Large intestine (tissue), 12 donors: ENCODE measurements at places on chromosomes 7 and 10.

DNA sequence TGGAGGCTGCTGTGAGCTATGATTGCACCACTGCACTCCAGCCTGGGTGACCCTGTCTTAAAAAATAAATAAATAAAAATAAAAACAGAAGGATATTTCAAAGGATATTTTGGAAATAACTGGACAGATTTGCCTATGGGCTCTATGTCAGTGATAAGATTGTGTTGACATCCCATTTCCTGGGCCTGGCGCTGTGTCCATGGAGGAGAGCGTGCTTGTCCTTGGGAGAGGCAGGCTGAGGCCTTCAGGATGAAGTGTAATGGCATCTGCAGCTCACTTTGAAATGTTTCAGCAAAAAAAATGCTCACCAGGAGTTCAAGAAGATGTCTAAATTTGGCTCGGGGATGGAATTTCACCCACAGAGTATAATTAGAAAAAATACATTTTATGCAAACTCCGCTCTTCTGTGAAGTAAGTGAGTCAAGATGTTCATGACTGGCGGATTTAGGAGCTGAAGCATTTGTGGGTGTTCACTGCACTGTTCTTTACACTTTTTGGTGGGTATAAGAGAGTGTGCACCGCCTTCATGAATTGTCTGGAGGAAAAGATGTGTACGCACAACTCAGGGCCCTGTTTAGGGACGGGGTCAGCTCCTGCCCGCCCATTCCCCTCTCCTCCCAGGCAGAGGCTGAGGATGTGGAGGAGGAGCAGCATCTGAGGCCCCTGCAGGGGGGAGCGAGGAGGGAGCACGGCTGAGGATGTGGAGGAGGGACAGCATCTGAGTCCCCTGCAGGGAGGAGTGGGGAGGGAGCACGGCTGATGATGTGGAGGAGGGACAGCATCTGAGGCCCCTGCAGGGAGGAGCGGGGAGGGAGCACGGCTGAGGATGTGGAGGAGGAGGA is 18.5 kb upstream of the FOXL3 start:
- no peak for DNase-seq

- DNase-seq, result no peak
These were observed 15.1 kb downstream of the ITGA8 start for GRCh38 chr10:15704581-15704968.

- DNase-seq, result no peak
These were observed 53.4 kb downstream of the PWWP2B start for GRCh38 chr10:132450466-132450824.

DNA sequence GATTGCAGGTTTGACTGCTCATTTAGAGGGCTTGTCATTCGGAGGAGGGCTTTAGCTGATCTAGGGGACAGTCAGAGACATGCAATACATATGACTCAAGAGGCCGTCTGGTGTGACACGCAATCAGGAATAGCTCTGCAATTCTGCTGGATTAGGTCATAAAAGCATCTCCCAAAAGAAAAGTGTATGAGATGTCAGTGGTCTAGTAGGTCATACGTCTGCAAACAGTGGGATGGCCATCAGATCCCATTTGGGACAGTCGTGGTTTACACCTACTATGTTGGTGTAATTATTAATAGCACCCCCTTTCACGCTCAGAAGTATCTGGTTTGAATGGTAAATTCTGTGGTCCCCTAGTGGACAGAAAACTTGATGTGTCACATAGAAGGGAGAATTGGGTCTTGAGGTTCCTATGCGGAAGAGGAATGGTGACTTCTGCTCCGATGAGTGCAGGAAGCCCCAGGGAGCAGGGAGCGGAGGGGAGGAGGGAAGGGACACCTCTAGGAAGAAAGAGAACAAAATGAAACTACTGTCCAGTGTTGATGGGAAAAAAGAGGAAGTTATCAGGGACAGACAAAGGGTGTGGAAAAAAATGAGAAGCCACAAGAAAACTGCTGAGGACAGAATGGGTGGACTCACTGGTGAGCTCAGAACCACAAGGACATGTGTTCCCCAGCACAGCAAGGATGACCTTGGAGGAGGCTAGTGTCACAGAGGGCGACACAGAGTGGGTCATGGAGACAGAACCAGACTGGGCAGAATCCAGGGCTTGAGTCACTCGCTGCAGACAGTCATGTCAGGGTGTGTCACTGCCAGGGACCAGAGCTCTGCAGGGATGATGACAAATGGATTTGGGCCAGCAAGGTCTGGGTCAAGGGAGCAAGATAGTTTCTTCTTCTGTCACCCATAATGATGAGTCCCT is 59.9 kb downstream of the MAP3K8 start:
- no peak for DNase-seq

DNA sequence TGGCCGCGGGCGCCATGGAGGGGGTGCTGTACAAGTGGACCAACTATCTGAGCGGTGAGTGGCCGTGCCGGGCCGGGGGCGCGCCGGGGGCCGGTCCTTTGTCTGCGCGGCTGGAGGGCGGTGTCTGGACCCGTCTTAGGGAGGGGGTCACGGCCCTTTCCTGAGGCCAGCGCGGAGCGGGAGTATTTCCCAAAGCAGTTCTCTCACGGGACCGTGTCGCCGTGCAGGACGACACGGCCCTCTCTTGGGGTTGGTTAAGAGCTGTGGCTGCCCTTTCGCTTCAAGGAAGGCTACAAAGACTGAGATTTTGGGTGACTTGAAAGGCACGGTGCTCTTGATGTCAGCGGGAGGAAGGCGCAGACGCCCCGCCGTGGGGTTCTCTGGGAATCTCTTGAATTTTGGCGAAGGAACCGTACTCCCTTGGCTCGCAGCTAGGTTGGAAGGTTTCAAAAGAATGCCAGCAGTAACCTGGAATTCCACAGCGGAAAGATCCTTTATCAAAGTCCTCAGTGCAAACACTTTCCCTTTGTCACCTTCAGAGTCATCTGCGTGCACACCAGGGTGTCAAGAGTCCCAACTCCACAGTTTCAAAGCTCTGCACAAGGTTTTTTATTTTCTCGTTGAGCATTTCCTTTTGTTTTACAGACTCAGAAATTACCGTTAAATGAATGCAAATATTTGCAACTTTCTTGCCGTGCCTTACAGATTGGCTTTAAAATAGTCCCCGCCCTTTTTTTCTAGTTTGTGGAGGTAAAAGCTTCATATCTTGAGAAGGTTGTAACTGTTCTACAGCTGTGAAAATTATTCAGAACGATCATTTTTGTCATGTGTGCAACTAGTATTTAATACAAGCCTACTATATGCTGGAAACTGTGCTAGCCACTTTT is 780 bp downstream of the PLEKHA8 start:
- peak; percentile 84 for DNase-seq

GRCh38 chr7:17600340-17600752 is 301.9 kb downstream of the AHR start:
- no peak for DNase-seq

DNA sequence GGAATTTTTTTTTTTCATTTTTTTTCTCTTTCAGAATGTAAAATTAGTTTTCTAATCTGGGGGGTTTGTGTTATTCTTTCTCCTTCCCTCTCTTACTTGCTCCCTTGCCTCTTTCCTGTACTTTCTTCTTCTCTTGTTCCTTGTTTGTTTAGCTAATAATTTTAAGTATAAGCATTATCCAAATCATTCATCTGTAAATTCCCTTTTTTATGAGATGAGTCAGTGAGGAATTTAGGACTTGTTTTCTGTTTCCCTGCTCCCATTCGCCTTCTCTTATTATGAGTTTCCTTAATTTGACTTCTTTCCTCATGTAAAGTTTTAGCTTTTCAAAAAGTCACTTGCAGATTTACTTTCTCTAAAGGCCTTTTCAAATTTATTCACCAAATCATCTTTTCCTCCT is 154.6 kb upstream of the ETV1 start:
- no peak for DNase-seq

DNA sequence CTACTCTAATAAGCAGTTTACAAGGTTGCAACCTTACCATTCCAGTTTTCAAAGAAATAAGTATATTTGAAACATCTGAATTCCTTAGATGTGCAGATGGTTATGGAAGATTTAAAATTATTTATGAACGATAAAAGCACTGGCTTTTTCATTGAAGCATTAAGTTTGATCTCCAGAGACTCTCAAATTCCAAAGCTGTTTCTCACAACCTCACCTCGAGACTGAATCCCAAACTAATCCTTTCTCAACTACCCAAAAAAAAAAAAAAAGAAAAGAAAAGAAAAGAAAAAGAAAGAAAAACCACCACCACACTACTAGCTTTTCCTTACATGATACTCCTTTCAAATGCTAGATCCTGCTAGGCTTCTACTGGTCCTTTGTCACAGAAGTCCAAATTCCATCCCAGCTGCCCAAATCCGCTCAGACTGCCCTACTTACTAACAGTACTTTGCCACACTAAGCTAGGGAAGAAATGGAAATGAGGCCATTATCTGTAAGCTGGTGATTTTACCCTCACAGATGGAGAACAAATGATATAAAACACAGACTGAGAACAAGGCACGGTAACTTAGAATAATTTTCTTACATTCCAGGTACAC is 100.6 kb upstream of the CDK1 start:
- DNase-seq, result no peak

GRCh38 chr10:45144326-45145070 is 143.8 kb downstream of the ZNF22 start:
- DNase-seq, result no peak
